Brain pericyte (primary cell): ENCODE measurements at places on chromosomes 11 and 22.

DNA sequence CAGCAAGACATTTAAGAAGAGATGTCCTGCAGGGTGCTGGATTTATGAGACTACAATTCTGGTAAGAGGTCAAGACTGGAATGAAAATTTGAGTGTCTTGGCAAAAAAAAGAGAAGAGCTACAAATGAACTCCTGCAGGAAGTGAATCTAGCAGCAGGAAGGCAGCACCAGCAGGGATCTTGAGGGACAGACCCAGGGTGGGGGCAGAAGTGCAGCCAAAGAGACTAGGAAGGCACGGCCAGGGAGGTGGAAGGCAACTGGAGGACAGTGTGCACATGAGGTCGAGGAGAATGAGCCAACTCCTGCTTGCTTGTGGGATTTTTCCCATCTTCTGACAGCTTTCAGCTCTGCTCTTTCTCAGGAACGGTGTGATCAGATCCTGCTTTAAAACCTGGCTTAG, 263.2 kb downstream of the BUD13 start:
- DNase-seq = no peak

DNA sequence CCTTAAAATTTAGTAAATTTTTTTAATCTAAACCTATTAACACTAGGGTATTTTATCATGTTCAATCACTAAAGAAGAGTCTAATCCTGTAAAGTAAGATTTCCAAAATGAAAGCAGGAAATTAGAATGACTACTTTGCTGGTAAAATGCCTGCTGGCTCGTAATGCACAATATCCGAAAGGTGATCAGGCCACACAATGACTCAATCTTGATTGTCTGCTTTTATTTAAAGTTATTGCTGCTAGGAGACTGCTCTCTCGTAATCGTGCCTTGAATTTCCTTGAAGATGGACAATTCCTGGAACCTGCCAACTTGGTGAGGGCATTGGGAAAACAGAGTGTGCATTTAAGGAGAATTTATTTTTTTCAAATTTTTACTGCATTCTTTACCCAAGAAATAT, 1786.5 kb upstream of the RAG2 start:
- no peak for DNase-seq

- no peak for DNase-seq
Observed at GRCh38 chr11:45429719-45430118, 143.6 kb upstream of the SYT13 start.

GRCh38 chr11:33585586-33586209, 114.9 kb downstream of the C11orf91 start:
- DNase-seq = no peak

DNA sequence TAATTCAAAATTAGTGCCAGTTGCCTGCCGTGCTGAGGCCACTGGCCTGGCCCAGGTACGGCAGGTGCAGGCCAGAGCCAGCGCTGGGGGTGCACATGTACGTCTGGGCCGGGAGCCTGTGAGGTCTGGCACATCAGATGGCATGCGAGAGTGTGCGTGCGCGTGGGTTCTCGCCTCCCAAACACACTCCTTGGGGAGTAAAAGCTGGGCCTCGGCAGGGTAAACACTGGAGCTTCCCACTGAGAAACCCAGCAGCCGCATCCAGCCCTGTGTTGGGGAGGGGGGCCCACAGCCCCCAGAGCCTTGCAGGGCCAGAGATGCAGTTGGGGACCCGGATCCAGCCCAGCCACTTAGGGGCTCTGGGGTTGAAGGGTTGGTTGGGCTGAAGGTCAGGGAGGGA, 37.8 kb downstream of the FLRT1 start:
- DNase-seq = no peak

GRCh38 chr22:19824926-19825339, 29.7 kb downstream of the GNB1L start:
- no peak for DNase-seq

DNA sequence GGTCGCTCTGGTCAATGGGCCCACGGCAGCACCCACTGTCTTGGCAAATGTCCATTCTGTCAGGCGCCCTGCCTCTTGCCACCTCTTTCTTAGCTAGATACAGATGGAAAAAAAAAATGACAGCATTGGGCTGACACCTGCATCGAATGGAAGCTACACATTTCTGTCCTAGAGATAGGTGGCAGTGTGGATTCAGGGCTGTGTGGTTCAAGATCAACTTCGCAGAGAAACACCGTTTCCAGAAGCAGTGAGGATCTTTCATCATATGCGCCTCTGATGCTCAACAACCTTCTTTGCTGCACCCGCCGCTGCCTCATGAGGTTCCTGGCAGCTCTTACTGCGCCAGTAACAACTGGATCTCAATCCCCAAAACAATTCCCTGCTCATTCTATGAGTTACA, 236.3 kb downstream of the KIRREL3 start:
- DNase-seq = no peak

GRCh38 chr11:2662430-2663299, 37.1 kb downstream of the KCNQ1OT1 start:
- DNase-seq = no peak

DNA sequence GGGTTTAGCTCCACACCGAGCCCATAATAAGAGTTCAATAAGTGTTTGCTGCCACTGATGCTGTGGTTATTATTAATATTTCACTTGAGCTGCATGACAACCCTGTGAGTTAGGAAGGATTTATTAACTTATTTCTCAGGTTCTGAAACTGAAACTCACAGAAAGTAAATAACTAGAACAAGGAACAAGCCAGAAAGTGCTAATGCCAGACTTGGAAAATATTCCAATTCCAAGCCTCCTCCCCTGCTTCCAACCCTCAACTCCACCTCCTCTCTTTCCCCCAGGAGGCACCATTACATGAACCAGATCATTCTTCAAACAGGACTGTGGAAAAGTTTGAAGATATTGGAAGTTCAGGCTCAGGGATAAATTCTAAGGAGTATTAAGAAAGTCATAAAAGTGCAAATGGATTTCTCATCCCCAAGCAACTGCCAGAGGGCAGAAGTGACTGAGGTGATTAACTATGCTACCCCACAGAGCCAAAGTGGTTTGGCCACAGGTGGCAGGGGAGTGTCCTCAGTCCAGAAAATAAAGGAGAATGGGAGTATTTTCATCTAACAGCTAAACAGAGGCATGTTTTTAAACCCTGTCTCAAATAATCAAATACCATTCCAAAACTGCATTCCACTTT, 3.2 kb upstream of the FJX1 start:
- DNase-seq = no peak

GRCh38 chr11:63032457-63032856, 16.8 kb upstream of the SLC22A8 start:
- no peak for DNase-seq

DNA sequence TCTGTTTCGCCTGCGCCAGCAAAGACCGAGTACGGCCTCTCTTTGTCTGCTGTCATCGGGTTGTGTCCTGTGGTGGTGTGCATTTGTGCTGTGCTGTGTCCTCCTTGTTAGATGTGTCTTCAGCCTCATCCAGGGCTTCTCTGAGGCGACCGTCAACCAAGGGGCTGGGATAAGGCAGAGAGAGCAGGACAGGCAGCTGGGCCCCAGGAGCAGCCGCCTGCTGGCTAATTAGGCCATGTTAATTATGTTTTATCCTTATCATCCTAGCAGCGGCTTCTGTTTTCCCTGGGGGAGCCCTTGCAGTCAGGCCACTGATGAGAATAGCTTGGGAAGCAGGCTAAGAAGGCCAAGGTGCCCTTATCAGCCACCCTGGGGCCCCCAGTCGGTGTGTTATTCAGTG, 40.7 kb upstream of the TTC12 start:
- DNase-seq = no peak

GRCh38 chr11:8533332-8533731, 60.7 kb downstream of the STK33 start:
- DNase-seq = no peak

DNA sequence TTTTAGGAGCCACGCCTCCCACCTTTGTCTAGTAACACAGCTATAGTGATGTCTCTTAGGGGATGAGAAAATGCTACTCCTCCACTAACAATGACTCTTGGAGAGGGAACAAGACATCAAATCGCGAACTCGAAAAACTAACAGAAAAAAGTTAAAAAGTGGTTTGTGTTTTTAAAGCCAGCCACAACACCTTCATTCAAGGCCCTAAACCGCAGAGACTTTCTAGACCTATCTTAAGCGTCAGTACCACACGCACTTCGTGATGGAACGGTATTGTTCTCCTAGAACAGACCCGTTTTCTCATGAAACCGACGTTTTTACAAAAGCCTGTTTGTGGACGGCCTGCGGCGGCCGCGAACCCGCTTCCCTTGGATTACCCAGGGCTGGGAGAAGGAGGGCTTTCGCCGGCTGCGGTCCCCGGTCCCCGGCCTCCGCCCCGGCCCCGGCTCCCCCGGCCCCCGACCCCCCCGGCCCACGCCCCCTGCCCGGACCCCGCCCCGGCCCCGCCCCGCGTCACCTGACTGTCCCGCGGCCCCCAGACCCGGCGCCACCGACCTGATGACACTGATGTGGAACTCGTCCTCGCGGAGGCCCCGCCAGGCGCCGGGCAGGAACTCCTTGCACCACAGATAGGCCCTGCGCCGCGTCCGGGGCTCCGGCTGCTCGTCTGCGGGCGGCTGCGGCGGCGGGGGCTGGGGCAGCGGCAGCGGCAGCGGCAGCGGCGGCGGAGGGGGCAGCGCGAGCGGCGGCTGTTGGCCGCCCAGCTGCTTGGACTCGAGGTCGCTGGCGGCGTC, 718 bp downstream of the CHKA start:
- no peak for DNase-seq

- no peak for DNase-seq
Observed at GRCh38 chr11:60777572-60777971, 7.6 kb upstream of the MS4A10 start.

- no peak for DNase-seq
Observed at GRCh38 chr11:60485987-60486386, 6.6 kb upstream of the MS4A12 start.

DNA sequence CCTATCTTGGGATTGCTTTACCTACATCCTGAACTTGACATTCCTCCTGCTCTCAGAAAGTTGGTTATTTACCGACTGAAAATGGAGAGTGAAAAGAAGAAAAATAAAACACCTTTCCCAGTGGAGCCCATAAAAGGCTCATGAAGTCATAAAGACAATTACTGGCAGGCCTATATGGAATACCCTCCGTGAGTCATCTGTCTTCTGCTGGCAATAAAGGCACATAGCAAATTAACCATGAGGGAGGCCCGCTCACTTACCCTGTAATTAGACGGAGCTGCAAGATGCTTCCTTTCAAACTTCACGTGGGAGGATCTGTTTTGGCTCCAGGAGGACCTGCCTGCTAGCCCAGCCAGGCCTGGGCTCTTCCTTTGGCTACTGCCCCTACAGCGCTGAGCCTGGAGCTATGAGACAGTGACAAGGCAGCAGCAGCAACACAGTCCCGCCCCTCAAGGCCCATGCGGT, 540.4 kb downstream of the BUD13 start:
- no peak for DNase-seq

GRCh38 chr11:3859373-3859881, 4.0 kb downstream of the STIM1 start:
- no peak for DNase-seq

- no peak for DNase-seq
Observed at GRCh38 chr11:11425806-11426205, 72.8 kb upstream of the CSNK2A3 start.

GRCh38 chr11:116239247-116239646, 533.5 kb downstream of the BUD13 start:
- DNase-seq = no peak

DNA sequence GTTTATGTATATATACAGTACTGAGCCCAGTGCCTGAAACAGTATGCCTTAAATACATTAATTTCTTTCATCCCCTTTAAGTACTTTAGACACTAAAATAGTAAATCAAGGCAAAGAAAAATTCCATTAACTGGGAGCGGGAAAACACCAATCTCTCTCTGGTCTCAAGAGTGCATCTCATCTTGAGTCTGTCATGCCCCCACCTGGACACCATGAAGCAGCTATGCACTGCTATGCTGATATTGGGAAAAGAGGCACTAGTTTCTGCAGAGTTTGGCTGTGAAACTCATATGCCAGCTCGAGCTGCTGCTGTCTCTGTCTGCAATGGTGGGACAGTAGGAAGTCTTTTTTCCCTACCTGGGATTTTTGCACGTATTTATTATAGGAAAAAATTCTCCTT, 754.4 kb upstream of the RAG2 start:
- no peak for DNase-seq

GRCh38 chr11:117633186-117633754, 163.7 kb downstream of the DSCAML1 start:
- DNase-seq = no peak

- no peak for DNase-seq
Observed at GRCh38 chr22:40417881-40418280, 47.5 kb downstream of the SGSM3 start.

DNA sequence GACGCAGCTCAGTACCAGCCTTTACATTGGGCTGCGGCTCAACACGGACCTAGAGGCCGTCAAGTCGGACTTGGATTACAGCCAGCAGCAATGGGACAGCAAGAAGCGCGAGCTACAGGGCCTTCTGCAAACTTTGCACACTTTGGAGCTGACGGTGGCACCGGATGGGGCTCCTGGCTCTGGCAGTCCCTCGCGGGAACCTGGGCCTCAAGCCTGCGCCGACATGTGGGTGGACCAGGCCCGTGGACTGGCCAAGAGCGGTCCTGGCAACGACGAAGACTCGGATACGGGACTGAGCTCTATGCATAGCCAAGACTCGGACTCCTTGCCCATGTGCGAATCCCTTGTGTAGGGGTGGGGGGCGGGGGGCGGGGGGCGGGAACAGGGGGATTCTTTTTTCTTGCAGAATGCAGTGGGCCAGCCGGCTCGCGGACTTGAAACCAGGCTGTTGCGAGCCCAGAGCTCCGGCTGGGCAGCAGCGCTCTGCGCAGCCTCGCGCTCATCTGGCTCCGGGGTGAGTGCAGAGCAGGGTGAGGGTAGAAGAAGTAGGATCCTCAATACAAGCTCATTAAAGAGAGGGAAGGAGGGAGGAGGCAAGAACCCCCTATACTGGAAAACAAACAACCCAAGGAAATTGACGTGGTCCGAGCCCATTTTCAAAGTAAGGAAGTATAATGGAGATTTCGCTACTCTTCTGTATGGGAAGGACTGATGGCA, 1.8 kb downstream of the RASSF10 start:
- DNase-seq = no peak

DNA sequence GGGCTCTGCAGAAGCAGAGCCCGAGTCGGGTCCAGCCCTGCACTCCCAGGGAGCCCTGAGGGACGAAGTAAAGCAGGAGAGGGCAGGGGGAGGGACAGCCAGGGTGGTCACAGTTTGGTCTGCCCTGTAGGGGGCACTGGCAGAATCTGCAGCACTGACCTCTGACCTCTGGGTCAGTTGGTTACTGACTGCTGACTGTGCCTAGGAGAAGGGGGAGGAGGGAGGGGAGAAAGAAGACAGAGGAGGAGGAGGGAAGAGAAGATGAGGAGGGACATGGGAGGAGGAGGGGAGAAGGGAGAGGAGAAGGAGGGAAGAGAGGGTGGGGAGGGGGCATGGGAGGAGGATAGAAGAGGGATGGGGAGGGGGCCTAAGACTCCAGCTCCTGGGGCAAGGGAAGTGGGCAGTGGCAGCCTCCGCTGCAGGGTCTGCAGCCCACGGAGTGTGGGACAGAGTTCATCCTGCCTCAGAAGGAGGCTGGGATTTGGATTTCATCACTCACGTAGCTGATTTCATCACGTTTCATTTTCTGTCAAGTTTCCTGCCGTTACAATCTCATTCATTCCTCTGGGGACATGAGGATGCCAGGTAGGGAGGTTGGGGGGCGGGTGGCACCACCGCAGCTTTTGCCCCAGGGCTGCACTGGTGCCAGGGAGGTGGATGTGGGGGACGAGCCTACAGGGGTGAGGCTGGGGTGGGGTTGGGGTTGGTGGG, 55.2 kb downstream of the FLRT1 start:
- DNase-seq = no peak

- DNase-seq = no peak
Observed at GRCh38 chr11:93686812-93687211, 25.3 kb downstream of the CEP295 start.

GRCh38 chr11:33194455-33194854, 33.2 kb upstream of the CSTF3 start:
- DNase-seq = no peak
